ENCODE measurements at places on chromosomes 5 and 9.

DNA sequence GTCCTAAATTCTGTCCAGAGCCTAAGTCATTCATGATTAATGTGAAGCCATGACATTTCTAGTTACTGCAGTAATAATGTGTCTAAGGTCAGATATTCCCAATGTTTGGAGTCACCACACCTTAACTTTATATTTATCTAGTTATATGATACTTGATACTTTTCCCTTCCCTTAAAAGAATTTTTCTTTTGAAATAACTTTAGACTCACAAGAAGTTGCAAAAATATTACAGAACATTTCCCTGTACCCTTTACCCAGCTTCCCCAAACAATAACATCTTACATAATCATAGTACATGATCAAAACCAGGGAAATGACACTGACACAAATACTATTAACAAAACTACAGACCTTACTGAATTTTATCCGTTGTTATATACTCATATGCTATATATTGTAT is 150.0 kb upstream of the GNA14 start:
- DNase-seq = no peak

DNA sequence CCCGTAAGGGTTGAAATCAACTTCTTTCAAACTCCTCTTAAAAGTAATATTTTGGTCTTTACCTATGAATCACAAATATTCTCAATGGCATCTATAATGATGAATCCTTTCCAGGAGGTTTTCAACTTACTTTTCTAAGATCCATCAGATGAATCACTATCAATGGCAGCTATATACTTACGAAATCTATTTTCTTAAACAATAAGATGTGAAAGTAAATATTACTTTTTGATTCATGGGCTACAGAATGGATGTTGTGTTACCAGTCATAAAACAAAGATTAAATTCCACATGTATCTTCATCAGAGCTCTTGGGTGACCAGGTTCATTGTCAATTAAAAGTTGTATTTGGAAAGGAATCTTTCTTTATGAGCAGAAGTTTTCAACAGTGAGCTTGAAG is 1877.7 kb upstream of the ACO1 start:
- DNase-seq = no peak

GRCh38 chr9:27280860-27281259 is 16.1 kb downstream of the EQTN start:
- no peak for DNase-seq

GRCh38 chr5:136780518-136780917 is 415.2 kb upstream of the TRPC7 start:
- DNase-seq = no peak

DNA sequence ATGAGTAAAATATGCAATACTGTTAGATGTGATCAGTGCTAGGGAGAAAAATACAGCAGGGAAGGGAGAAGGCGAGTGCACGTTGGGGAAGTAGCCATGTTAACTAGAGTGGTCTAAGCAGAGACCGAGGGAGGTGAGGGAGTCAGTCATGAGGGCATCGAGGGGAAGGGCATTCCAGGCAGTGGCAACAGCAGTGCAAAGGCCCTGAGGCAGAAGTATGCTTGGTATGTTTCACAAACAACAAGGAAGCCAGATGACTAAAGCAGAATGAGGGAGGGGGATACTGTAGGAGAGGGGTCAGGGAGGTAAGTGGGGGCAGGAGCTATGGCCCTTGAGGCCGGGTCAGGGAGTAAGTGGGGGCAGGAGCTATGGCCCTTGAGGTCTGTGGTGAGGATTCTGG is 123.3 kb upstream of the BOD1 start:
- no peak for DNase-seq

DNA sequence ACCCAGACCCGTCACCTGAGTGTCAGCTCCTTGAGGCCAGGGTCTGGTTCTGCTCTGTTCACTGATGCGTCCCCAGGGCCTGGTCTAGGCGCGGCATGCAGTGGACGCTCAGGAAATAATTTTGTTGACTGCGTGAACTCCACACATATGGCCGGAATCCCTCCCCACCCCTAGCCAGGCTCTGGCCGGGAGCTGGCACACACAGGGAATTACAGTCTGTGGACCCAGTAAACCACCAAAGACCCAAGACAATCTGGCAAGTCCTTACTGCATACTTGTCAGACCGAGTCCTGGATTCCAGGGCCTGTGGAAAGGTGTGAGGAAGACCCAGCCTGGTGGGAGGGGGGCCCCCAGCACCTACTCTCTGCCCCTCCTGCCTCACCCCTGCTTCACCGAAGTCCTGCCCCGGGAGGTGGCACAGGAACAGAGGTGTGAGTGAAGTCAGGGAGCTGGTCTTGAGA is 113.0 kb upstream of the IER5L start:
- DNase-seq = no peak

DNA sequence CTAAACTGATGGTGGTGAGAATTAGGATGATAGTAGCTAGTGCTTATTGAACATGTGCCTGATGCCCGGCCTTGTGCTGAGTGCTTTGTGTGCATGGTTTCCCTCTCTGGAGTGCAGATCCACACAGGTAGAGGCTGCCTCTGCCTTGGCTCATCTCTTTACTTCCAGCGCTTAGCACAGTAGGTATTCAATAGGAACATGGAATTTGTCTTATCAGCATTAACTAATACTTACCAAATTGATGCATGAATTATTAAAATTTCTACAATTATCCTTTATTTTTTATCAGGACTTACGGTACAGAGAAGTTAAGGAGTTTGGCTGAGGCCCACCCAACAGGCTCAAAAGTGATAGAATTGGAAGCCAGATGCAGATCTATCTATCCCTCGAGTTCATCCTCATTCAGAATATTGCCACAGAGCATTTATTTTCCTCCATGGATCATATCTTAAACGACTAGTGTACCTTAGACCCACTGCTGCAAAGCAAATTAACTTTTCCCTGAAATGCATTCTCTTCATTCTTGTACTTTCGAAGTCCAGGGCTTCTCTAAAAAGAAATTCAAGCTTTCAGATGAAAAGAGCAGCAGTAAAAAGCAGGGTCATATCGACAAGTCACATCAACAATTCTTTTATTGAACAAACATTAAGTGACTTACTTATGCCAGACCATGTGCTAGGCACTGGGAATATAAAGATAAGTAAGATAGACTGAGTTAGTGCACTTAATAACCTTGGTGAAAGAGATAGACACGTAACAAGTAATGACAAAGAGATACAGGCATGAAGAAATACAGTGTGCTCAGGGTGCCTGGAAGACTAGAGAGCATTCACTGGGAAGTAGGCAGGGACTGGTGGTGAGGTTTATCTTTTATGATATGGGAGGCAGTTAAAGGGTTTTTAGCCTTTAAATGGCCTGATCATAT is 290.0 kb downstream of the ARRDC3 start:
- no peak for DNase-seq

DNA sequence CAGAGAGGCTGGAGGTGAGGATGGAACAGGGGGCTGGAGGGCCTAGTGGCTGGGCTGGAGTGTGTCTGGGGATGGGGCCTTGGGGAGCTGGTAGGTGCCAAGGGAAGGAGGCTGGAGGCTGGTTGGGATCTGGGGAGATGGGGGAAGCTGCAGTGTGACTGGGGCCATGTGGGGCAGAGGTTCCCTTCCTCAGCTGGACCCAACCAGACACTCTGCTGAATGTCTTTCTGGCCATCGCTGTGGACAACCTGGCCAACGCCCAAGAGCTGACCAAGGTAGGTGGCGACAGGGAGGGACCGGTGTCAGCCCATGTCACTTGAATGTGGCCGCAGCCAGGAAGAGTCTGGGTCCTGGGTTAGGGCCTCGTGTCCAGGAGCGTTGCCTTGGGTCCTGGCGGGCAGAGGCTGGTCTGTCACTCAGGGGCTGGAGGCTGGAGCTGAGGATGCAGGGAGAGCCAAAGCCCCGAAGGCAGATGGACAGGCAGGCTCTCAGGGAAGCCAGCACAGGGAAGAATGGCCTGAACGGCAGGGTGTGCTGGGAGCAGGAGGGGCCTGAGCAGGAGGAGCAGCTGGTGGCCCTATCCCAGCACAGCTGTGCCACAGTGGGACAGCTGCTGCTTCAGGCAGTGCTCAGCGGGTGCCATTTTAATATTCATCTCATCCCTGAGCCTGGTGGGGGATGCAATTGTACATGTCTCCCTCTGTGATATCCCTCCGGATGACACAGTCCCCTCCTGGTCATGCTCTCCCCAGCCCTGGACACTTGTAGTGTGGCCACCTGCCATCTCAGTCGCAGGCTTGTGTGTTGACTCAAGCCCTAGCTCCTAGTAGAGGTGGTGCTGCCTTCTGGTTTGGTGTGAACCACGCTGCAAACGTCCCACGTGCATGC is 132.5 kb downstream of the CACNA1B start:
- no peak for DNase-seq

GRCh38 chr9:36218411-36218901 is 27.7 kb downstream of the CLTA start:
- DNase-seq = no peak

DNA sequence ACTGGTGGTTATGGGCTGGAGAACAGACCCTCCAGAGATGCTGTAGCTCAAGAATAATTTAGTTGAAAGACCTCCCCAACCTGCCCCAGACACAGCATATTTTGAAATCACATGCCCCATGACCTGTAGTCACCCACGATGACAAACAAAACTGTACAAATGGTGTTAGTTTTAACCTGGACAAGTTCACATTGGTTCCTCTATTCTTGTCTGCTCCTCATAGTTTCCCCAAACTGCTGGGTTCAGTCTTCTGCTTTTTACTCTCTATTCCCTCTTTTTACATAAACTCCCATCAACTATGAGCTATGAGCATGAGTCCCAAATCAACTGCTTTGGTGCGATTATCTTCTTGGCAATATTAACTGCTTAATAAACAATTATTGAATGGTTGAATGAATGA is 365.3 kb upstream of the CLINT1 start:
- no peak for DNase-seq

DNA sequence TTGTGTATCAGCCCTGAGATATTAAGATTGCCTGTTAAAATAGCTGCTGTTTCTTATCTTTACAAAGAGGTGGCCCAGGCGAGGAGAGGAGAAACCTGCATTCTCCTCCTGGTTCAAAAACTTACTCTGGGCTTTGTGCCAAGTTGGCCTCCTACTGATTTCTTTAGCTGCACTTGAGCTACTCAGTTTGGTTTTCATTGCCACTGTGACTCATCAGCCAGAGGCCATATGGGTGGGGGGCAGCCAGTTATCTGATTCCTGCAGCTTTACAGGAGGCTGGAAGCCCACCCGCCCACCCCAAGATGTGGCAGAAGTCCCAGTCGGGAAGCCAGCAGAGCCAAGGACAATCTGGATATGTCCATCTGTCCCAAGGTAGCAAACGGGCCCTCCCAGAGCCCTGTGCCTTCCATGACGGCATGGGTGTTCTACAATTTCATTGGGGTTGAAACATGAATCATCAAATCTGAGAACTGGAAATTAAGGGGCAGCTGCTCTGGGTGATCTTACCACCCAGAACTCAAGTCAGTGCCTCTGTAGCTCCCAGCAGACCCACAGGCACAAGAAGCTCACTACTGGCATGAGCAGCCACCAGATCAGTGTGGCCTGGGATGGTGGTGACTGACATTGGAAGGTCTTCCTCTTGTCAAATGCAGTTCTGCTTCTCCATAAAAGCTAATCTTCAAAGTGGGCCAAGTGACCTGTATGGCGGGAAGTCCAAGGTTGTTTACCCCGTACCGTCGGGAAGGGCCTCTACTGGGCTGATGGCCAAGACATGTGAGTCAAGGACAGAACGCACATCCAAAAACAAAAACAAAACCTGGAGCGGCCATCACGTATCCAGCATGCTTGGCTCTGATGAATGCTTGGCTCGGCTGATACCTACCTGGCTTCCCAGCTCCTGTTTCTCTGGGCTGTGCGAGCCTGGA is 15.6 kb downstream of the FCN2 start:
- no peak for DNase-seq

- DNase-seq = no peak
These were observed 76.9 kb upstream of the SPATA31D4 start for GRCh38 chr9:81851340-81851739.

DNA sequence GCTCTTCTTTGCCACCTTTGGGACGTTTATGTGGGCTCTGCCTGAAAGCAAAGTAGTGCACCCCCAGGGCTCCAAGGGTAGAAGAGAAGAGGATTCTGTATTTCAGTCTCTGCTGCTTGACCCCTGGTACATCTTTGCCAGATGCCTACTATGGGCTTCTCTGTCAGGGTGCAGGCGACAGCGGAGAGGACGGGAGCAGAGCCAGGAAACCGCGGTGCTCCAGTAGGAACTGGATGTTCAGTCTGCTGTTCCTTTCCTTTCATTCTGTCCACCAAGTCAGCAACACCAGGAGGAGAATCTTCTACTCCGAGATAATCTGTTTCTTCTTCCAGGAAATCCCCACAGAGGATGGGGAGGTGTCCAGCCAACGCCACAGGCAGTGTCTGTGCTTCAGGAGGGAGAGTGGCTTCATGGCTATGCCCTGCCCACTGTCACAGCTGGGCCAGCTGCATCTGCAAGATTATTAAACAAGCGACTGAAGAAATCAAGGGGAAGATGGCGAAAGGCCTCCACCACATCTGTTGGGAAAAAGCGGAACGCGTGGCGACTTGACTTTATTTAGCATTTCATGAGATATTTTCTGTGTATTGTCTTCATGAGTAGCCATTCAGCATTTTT is 398.3 kb downstream of the IRX1 start:
- DNase-seq = no peak

GRCh38 chr9:36486933-36487481 is 85.7 kb upstream of the MELK start:
- peak; percentile 53 for DNase-seq

- no peak for DNase-seq
These were observed 79.6 kb upstream of the MAST4 start for GRCh38 chr5:66516550-66516949.

DNA sequence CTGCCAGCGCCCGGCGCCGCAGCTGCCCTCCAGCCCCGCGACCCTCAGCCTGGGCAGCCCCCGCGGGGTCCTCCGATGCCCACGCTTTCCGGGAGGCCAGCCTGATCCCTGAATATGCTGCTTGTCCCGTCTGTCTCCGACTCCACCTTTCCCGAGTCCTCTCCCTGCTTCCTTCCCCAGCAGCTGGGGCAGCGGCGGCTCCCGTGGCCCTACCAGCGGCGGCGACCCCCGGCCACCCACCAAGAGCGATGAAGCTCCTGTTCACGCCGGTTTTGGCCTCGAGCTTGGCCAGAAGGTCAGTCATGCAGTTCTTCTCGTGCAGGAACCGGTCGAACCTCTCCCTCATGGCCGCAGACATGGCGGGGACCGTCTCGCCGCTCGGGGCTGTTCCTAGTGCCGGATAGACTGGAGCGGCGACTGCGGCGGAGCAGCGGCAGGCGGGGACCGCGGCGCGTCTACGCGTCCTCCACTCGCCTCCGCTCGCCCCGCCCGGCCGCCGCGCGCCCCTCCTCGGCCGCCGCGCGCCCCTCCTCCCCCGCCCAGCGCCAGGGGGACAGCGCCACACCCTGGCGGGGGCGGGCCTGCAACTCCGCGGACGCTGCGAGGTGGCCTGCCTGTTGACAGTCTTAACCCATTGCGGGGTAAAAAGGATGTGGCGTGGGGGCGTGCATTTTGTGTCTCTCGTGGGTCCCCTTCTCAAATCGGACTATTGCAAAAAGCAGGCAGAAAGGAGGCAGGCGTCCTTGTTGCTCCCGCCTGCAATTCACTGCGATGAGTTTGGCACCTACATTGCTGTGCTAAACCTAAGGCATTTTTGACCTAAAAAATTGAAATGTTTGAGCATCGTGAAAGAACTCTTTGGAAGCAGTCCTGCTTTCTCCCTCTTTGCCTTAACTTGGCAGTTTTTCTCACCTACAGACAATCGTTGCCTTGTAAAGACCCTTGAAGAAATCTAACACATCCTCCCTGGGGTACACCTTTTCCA is at the start of gene REEP5:
REEP5 (minus strand) TSS at position 395 of the 985 bp plus-strand sequence; CDS start at position 358, 37 bp downstream.
- peak; percentile 72 for DNase-seq

- no peak for DNase-seq
These were observed 97.0 kb upstream of the VCAN start for GRCh38 chr5:83374547-83374946.

Measured in GM12891 (cell line).